ENCODE measurements at places on chromosomes 2 and 18.

DNA sequence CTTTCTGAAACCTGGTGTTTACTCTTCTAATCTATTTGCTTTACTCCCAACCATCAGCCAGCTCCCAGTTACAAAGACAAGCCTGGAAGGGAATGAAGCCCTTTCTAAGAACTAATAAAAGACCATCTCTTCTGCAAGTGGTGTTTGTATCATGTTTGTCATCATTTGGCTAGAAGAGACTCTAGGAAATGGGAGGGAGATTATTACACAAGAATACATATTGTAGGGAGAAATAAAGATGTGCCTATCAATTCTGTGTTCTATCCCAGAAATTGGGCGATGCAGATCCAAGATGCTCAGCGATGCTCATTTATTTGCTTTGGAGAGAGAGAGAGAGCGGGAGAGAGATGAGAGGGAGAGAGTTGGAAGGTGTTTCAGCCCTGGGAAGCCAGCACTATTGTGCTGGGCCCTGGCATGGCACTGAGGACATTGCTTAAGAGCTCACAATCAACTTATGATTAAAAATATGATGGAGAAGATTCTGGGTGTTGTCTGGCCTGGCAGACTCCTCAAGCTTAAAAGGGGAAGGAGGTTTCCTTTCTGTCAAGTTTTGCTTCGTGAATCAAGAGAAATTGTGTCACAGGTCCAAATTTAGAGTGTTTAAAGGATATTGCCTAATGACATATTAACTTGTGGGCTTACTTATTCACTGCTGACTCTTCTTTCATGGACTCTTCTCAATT is 41.8 kb upstream of the AFF3 start:
- DNase-seq: no peak

GRCh38 chr2:54725343-54726099 is 2.1 kb downstream of the EML6 start:
- DNase-seq: no peak

DNA sequence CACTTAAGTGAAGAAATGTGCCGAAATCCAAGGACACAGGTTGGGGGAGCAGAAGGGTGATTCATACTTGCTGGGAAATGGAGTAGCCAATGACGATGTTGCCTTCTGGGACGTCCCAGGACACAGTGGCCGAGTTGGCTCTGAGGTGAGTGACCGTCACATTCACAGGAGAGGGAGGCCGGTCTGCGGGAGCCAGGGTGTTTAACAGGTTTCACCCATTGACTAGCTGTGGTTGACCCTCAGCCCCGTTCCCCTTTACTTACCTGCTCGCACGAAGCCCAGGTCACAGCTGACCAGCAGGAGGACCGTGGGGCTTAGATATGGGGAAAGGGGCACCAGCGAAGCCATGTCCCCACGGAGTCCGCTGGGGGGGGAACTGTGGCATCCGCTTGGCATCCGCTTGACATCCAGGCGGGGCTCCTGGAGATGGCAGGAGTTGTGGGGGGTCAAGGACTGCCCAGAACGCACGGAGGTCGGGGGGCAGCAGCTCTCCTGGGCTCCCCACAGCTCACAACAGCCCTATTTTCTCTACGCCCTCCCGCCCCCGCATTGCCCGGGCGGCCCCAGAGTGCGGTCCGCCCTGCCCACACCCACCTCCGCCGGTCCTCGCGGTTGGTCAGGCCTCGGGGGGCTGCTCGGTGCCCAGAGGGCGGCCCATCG is 586 bp downstream of the FNDC4 start:
- peak; percentile 77 for DNase-seq

GRCh38 chr2:182259629-182260150 is 167.1 kb downstream of the PDE1A start:
- no peak for DNase-seq

DNA sequence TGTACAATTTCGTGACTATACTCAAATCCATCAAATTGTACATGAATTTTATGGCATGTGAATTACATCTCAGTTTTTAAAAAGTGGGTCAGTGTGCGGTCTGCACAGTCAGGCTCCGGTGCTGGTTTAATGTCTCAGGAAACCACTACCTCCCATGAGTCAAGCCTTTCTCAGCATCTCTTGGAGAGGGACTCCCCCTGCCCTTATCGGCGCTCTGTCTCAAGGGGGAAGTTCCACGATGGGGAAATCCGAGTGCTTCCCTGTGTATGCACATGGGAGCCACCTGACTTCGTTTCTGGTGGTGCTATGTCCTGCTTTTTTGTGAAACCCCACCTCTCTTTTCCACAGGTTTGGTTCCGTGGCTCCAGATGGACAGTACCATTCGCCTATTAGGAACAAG is 72.5 kb downstream of the ACOXL start:
- no peak for DNase-seq

- DNase-seq: peak; percentile 83
Measured at GRCh38 chr2:84495539-84496146, 20.7 kb upstream of the DNAH6 start.

DNA sequence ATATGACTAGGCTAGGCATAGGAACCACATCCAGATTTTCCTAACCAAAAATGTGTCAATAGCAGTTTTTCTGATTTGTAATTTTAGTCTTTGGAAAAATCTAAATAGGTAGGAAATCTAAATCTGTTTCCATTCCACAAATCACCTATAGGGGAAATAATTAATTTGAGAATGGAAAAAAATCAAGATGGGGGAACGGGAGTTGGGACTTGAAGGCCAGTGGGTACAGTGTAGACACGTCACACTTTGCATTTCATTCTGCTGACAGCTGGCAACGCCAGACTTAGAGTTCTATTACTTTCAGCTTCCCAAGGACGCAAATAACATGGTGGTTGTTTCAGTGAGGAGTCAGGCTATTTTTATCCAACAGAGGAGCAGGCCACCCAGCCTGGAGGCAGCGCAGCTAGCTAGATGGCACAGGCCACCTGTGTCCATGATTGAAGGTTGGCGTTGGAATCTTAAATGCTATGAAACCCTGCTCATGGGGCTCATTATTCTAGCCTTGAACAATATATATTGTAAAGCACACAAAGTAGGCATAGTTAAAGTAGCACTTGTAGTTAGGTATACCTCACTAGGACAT is 23.4 kb downstream of the HNRNPA3 start:
- DNase-seq: no peak

GRCh38 chr2:23420840-23421476 is 36.0 kb downstream of the KLHL29 start:
- DNase-seq: no peak

GRCh38 chr18:44844486-44844885 is 163.8 kb downstream of the SETBP1 start:
- no peak for DNase-seq

DNA sequence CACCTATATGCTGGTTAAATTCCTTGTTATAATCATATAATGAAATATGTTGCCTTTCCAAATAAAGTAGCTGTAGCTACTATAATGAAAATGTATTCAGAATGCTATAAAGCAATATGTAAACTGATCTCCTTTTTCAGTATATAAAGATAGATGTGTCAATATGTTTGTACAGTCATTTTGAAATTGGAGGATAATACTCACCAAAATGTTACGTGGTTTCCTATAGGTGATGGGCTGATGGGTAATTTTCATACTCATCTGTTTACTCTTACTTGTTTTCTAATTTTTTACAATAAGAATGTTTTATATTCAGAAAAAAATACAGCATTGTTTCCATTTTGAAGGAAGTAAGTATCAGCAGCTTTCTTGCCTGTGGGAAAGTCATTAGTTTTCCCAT is 70.2 kb downstream of the PRKRA start:
- no peak for DNase-seq
